Activated CD8-positive, alpha-beta memory T cell treated with anti-CD3 and anti-CD28 coated beads for 1 hour (primary cell): ENCODE measurements at places on chromosomes 12 and 14.

DNA sequence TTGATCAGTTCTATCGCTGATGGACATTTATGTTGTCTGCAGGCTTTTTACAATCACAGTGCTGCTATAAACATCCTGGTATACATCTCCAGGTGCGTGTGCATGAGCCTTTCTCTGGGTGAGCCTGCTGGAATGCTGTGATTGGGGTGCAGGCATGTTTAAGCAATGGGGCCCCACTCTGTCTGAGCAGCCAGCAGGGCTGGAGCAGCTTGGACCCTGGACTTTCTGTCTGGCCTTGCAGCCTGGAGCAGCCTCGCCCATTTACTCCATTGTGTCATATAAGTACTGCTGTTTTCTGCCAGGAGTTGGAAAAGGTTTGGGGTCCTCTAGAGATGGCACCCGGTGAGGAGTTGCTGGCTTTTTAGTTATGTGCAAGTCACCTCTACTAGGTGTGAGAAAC lies 199.0 kb downstream of the KIF26A start:
- DNase-seq: no peak

DNA sequence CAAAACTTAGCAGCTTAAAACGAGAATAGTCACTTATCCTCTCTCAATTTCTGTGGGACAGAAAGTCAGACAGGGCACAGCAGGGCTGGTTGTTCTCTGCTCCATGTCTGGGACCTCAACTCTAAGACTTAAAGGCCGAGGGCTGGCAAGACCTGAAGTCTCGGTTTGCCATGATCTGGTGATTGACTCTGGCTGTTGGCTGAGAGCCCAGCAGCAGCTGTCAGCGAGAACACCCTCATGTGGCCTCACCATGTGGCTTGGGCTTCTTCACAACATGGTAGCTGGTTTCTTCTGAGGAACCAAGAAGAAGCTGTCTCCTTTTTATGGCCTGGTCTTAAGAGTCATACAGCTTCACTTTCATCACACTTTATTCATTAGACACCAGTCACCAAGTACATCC lies 1.7 kb upstream of the VASH1 start:
- DNase-seq: no peak

GRCh38 chr12:76446090-76446489 lies 97.9 kb upstream of the BBS10 start:
- DNase-seq: no peak

DNA sequence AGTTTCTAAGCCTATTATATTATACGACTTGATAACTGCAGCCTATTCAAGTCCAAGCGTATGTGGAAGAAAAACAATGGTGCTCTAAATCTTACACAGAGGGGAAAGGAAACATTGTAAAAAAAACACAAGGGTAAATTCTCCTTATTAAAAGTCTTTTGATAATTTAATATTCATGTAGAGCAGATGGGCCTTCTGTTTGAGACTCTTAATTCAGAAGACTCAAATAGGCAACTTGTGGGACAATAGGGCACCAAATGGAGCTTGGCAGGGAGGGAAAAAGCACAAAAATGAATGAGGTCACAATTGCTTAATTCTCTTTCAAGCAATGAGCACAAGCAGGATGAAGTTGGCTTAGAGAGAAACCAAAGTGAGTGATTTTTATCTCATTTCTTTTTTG lies 159.4 kb downstream of the NELL2 start:
- no peak for DNase-seq

DNA sequence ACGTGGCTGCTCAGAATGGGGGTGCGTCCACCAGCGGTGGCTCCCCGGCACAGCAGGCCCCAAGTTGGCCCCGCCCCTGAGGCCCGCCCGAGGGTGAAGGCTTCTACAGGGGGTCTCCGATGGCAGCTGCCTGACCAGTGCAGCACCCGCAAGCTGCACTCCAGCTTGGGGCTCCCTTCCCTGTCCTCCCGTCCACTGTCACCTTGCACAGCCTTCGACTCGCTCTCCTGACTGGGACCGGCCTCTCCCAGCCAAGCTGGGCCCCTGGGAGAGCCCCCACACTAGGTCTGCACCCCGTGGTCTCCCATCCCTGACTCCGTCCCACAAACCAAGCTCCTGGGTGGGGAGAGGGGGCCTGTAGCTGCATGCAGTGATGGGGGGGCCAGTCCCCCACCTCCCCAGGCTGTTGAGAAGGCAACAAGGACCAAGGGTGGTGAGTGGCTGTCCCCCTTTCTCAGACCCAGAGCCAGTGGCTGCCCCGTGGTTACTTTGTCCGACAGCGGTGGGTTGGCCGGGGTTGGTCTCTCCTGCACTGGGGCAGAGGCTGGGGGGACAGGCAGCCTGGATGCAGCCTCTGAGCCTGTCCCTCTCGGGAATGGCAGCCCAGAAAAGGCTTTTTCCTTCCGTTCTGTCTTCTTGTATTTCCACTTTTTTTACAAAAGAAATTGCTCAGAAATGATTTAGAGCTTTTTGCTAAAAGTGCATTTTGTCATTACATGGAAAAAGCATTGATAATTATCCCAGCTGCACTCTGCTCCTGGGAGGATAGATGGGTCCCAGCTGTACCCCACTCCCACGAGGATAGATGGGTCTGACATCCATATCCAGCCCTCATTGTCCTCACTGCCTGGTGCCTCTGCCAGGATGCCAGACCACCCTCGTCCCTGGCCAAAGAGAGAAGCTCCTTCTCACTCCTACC lies 217.0 kb downstream of the KIF26A start:
- DNase-seq: no peak

DNA sequence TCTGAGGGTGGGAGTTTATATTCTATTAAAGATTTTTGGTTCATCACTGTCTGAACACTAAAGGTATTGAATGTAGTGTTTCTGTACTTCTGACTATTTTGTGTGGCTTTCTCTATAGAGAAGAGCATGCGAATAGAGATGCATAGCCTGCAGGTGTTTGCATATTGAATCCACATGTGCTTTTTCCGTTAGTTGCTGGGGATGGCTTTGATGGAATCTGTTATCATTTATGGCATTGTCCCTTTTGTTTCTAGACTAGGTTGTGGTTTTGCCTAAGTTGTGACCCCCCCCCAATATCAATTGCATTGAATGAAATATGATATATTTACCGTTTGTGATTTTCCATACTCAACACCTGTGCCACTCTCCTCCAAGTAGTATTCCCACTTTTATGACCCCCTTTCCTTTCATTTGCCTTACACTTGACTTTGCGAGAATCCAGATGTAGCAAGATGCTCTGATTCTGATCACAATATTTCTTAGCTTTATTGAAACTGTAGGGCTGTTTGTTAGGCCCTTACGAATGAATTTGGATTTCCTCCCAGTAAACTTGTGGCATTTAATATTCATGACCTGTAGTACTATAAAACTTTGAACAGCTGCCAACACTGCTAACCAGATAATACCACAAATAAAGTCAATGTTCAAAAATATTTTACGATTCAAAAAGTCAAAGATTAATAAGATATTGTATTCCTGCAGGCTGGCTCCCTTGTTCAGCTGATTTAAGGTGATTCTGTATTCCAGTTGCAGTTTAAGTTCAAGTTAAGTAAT lies 176.4 kb downstream of the TMTC2 start:
- no peak for DNase-seq
